ENCODE measurements at places on chromosomes 11 and 22.

- no peak for DNase-seq
Observed at GRCh38 chr11:26779074-26779865, 57.4 kb upstream of the SLC5A12 start.

GRCh38 chr11:98600786-98601773 is 419.7 kb upstream of the CNTN5 start:
- no peak for DNase-seq

DNA sequence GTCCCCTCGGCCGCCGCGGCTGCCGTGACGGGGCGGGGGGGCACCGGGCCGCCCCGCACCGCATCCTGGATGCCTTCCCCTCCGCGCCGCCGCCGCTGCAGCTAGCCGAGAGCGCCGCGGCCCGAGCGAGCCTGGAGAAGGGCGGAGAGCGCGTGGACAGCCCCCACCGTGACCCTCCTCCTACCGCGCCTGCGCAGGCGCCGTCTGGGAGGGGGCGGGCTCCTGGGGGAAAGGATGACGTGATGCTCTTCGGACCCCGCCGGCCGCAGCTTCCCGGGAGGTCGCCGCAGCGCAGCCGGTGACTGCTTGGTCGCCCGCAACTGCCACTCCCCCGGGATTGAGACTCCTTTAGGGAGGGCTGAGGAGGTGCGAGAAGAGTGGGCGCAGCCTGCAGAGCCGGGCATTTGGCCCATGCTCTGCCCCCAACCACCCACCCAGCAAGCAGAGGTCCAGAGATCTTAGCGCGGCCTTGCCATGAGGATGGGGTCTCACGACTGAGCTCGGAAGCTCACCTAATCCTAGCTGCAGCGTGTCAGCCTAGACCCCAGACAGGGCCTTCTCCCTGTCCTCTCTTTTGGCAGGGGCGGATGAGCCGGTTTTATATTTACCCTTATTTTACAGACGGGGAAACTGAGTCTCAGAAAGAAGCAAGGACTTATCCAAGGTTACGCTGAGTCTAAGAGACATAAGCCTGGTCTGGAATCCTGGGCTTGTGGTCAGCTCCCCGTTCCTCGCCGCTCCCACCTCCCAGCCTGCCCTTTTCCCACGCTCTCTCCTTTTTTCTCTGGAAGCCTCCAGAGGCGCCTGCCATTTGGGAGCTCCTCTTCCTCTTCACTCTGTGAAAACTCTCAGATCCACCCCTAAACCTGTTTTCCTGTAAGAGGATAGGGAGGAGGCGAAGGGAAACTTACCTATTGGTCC is at the start of gene DENND5A:
DENND5A (minus strand) TSS at position 140 of the 921 bp plus-strand sequence. CDS start 281 bp downstream, outside the sequence.
- DNase-seq = peak; percentile 4

- DNase-seq = peak; percentile 55
Observed at GRCh38 chr11:70477609-70478008, 79.3 kb downstream of the CTTN start.

DNA sequence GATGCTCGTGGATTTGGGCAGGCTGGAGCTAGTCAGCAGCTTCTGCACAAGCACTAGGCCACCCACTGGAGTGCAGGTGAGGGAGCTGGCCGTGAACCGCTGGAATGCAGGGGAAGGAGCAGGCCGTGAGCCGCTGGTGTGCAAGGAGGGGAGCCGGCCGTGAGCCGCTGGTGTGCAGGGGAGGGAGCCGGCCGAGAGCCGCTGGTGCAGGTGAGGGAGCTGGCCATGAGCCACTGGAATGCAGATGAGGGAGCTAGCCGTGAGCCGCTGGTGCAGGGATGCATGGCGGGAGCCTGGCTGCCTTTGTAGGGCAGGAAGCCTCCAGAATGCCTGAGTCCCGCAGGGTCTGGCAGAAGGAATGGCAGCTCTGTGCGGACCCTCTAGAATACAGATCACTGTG is 4220.0 kb upstream of the OR11H1 start:
- no peak for DNase-seq

GRCh38 chr11:62575156-62575555 is 1.5 kb upstream of the EEF1G start:
- no peak for DNase-seq

DNA sequence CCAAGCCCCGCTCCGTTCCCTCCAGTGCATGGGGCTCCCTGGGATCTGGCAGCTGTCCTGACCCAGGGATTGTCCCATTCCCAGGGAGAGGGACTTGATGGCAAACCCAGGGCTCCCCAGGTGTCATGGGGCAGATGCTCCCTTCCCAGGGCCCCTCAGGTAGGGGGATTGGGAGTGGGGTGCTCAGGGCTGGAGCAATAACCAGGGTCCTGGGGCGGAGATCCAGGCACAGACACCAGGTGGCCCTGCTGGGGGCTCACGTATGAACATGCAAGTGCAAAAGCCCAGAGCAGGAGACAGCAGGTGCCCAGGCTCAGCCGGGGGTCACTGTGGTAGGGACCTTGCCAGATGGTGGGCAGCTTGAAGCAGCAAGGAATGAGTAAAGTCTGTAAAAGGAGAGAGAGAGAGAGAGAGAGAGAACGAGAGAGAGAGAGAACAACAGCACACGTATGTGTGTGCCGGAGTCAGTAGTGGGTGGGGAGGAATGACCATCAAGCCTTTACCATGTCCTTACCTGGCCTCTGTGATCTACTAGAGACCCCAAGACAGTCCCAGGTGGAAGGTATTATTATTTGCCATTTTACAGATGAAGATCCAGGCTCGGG is 19.3 kb upstream of the MPPED1 start:
- DNase-seq = no peak

DNA sequence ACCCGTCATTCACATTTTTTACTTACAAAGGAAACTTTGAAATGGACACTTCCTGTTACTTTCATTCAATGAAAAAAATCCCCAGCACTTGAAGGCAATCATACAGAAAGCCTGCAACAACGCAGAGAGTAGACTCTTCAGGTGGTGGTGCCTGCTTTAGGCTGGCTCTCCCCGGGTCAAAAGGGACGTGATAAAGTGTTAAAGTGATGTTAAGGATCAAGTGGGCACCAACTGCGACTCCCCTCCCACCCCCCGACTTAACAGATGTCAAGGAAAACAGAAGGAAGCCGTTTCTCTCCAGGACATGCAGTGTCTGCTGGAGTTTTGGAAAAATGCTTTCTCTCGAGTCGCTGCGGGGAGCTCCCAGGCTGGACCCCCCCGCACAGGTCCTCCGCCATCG is 414 bp upstream of the PNPLA3 start:
- DNase-seq = no peak

DNA sequence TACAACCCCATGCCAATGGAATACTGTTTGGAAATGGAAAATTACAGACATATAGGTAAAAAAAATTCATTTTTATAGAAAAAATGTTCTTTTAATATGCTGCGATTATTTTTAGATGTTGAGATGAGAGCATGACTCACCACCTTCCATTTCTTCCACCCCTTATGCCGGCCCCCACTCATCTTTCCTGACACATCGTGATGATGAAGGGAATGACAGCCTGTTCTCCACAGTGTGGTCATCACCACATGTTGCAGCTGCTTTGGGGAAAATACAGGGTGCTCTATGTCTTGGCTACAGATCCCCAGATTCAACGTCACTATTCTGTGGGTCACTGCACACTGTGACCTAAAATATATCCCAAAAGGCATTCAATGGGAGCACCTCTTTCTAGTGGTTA is 916.2 kb downstream of the METTL15 start:
- no peak for DNase-seq

GRCh38 chr11:94897330-94897768 is 76.0 kb downstream of the CWC15 start:
- no peak for DNase-seq

- no peak for DNase-seq
Observed at GRCh38 chr11:44266056-44266780, 43.7 kb downstream of the ALX4 start.

GRCh38 chr11:78212586-78213371 is 24.1 kb downstream of the USP35 start:
- no peak for DNase-seq

- no peak for DNase-seq
Observed at GRCh38 chr22:46025973-46026898, 49.3 kb upstream of the WNT7B start.

GRCh38 chr11:128949791-128950454 is 7.3 kb upstream of the TP53AIP1 start:
- no peak for DNase-seq

DNA sequence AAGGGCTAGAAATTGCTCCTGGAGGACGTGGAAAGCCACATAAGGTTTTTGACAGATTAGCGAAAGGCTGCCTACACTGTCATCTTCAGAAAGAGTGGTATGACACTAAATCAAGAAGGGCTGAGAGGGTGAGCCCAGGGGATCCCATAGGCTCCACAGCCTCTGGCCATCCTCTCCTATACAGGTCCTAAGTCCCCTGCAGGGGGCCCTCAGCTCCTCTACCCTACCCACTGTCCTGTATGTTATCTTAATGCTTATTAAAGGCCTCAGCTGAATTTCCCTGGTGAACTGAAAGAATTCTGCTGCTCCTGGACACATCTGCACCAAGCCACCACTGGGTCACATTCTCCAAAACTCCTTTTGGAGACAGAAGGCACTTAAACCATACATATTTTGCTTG is 7.9 kb downstream of the KLHL22 start:
- DNase-seq = no peak

GRCh38 chr11:64000026-64000739 is 13.9 kb downstream of the OTUB1 start:
- no peak for DNase-seq

All from NCI-H1417 treated with DMSO at 0.1 percent for 48 hours (cell line).